ENCODE measurements at places on chromosomes 3 and 15.

DNA sequence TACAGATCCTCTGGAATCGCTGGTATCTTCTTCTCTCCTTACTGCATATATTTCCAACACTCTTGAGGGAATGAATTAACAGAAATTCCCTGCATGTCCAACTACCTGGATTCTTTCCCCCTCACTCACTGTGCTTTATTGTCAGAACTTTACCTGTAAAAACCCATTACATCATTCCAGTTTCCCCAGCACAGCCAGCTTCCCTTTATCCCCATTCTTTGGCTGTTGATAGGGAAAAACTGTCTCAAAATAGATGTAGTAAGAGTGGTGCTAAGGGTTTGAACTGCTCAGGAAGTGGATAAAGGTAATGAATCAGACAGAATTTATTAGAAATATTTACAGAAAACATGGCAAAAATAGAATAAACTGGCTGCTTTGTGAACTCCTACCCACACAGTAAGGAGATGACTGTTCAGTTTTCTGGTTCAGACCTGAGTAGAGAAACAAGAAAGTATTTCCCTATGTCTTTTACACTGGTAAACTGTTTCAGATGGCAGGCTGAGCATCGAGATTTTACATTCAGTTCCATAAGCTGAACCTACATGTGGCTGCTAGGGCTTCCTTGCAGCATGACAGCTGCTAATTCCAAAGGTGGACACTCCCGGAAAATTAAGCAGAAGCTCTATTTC lies 188.4 kb downstream of the CPNE4 start:
- no peak for DNase-seq

DNA sequence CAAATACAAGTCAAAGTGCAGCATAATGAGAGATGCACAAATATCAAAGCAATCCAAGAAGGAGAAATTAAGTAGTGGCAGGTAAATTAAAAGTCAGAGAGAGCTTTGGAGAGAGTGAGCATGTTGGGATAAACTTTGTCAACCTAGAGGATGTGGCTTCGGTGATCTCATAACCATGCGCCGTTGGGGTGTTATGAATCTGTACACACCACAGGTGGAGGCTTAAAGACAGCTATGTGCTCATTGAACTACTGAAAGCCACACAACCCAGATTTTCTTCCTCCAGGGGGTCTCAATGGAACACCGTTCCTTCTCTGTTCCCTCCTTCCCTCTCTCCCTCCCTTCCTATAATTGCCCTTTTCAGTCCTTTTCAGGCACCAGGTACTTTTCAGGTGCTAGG lies 52.0 kb downstream of the SUCNR1 start:
- no peak for DNase-seq

DNA sequence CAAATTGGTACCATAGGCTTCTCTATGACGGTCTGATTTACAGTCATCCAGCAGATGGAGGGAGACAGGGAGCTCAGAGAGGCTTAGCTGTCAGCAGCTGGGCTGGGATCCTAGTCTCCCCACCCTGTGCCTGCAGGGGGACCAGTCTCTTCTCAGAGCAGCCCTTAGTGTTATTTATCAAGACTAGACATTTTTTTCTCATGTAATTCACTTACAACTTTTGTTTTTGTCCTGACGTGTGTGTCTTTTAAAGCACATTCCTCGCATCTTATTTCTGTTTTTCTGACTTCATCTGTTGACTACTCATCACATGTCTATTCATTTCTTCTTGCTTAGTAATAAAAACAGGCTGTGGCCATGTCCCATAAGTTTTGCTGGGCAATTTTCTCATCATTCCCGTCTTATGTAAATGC lies 116.1 kb downstream of the KLF13 start:
- no peak for DNase-seq

GRCh38 chr15:70264014-70264582 lies 166.4 kb upstream of the TLE3 start:
- DNase-seq, result no peak

DNA sequence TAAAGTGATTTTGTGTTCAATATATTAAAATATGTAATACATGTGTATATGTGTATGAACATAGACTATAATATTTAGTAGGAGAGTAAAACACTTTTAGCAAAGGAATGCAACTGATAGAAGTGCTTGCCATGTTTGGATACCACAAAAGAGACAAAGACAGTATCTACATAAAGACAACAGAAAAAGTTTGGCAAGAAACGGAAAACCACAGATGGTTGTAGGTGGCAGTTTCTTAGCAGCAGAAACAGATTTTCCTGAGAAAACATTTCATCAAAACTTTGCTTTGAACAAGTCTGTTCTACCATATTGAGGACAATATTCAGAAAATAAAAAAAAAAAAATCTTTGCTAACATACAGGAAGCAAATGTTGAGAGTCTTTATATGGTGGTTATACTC lies 1560.4 kb upstream of the GBE1 start:
- no peak for DNase-seq

- no peak for DNase-seq
These were observed 770.1 kb downstream of the AGBL1 start for GRCh38 chr15:86849558-86850285.

- DNase-seq, result no peak
These were observed 463.4 kb downstream of the ZIC1 start for GRCh38 chr3:147872568-147872967.

DNA sequence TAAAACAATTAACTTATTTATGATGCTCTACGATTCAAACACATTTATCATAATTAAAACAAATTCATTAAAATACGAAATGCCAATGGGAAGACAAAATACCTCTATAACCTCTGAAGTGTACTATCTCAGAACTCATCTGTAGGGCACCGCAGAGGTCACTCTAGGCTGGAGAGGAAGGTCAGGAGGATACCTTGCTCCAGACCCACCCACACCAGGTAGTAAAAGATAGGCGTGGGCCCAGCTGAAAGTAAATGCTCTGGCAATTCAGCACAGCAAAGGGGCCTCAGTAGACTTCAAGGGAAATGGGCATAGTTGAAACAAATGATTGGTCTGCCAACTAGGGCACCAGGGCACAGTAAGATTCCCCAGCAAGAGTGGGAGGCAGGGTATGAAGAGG lies 26.0 kb upstream of the SPPL2A start:
- DNase-seq, result no peak

All from COR-L47 (cell line).